HepG2 (cell line): ENCODE measurements at places on chromosomes 6 and 20.
A peak's percentile ranks its signal among the peaks of the same experiment; 100 is the strongest.

GRCh38 chr6:146246028-146246427 is 217.2 kb downstream of the GRM1 start:
- H3K4me1 ChIP-seq = no peaks in the 10 kb centered on the region
- H3K4me3 ChIP-seq = no peak overlapping the region
- H3K36me3 ChIP-seq = no peaks in the 10 kb centered on the region
- no peak overlapping the region for H3K27ac ChIP-seq
- DNase-seq = no peak

DNA sequence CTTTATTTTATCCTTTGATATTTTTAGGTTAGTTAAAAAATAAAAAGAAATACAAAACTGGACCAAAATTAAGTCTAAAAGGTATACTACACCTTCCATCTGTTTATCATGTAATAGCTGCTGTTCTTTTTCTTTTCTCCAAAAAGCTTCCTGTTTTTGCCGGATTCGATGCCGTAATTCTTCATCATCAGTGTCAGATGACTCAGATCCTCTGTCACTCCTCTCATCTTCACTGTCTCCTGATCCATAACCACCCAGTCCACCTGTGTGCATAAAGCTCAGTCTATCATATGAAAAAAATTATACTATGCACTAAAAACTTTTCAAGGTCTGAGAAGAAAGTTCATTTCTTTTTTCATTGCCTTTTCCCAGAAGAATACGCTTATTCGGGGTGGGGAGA is 8.5 kb upstream of the COQ3 start:
- H3K27me3 ChIP-seq = no peaks in the 10 kb centered on the region
- no peaks in the 10 kb centered on the region for H3K4me1 ChIP-seq
- H3K36me3 ChIP-seq = peaks cover 12% of the 10 kb centered on the region
- H3K27ac ChIP-seq = no peak overlapping the region
- no peak overlapping the region for H3K4me3 ChIP-seq
- no peak for DNase-seq

- no peaks in the 10 kb centered on the region for H3K27me3 ChIP-seq
- H3K4me1 ChIP-seq = no peaks in the 10 kb centered on the region
- H3K4me3 ChIP-seq = no peak overlapping the region
- no peak overlapping the region for H3K27ac ChIP-seq
- no peak for DNase-seq
Measured at GRCh38 chr20:56504373-56505005, 20.1 kb upstream of the FAM209A start.

GRCh38 chr6:4289770-4290320 is 154.5 kb upstream of the ECI2 start:
- no peak overlapping the region for H3K4me3 ChIP-seq
- no peaks in the 10 kb centered on the region for H3K36me3 ChIP-seq
- peaks cover 44% of the 10 kb centered on the region for H3K27me3 ChIP-seq
- no peak overlapping the region for H3K27ac ChIP-seq

GRCh38 chr6:4383910-4384638 is 248.7 kb upstream of the ECI2 start:
- peaks cover 21% of the 10 kb centered on the region; the same call in 2 of the 3 replicates for H3K27me3 ChIP-seq
- H3K36me3 ChIP-seq = no peaks in the 10 kb centered on the region
- no peak overlapping the region for H3K27ac ChIP-seq
- H3K4me3 ChIP-seq = no peak overlapping the region
- no peak for DNase-seq

DNA sequence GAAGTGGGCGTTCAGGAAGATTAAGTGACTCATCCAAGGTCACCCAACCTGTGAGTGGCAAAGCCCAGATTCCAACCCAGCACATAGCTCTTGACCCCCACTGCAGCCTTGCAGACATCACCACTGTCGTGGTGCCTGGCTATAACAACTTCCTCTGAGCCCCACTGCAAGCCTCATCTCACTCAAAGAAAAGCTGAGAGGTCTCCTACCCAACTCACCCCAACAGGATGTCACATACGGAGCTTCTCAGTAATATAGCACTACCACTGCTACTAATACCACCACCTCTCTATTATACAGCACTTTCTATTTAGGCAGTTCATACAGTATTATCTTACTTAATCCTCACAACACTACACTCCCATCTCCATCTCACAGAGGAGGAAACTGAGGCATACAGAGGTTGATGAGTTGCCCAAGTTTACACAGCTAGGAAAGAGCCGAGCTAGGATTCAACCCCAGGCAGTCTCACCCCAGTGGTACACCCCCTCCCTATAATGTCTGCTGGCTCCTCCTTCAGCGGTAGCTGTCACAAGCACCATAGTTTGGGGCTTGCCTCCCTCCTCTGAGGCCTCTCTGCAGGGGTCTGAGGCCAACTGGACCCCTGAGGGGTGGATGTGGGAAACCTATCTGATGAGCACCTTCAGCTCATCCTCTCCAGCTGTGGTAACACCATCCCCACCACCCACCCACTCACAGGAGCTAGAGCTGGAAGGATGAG is 19.5 kb downstream of the TFEB start:
- no peaks in the 10 kb centered on the region for H3K27me3 ChIP-seq
- no peak overlapping the region for H3K27ac ChIP-seq
- H3K4me1 ChIP-seq = peaks cover 19% of the 10 kb centered on the region
- no peak for DNase-seq

GRCh38 chr6:122696853-122697252 is 82.7 kb upstream of the FABP7 start:
- no peaks in the 10 kb centered on the region for H3K4me1 ChIP-seq
- H3K4me3 ChIP-seq = no peak overlapping the region
- H3K27ac ChIP-seq = no peak overlapping the region
- DNase-seq = peak; percentile 13
- no peaks in the 10 kb centered on the region for H3K27me3 ChIP-seq

- no peaks in the 10 kb centered on the region for H3K27me3 ChIP-seq
- H3K4me3 ChIP-seq = no peak overlapping the region
- H3K4me1 ChIP-seq = peaks cover 32% of the 10 kb centered on the region
- no peak overlapping the region for H3K27ac ChIP-seq
- peaks cover 7% of the 10 kb centered on the region for H3K36me3 ChIP-seq
Measured at GRCh38 chr20:35316086-35316485, 23.9 kb upstream of the FAM83C start.

- no peaks in the 10 kb centered on the region for H3K4me1 ChIP-seq
- H3K36me3 ChIP-seq = no peaks in the 10 kb centered on the region
- no peak overlapping the region for H3K27ac ChIP-seq
- DNase-seq = no peak
Measured at GRCh38 chr6:100304575-100304974, 160.1 kb downstream of the SIM1 start.

DNA sequence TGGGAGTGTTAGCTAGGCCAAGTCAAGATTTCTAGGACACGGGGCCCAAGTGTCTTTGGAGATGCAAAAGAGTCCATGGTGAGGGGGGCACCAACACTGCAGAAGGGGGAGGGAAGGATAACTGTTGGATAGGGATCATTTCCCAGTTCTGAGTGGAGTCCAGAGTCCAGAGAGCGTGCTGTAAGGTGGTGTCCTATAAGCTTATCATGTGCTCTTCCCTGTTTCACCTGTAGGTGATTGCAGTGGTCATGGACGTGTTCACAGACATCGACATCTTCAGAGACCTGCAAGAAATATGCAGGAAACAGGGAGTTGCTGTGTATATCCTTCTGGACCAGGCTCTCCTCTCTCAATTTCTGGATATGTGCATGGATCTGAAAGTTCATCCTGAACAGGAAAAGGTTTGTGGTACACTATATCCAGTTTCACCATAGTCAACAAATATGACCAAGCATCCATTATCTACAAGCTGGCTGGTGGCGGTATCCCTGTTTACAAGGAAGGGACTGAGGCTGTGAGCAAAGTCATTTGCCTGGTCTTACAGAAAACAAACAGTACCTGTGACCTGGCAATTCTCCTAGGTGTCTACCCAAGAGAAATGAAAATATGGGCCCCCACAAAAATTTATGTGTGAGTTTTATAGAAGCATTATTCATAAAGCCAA is 15.6 kb downstream of the FAM83D start:
- H3K27me3 ChIP-seq = no peaks in the 10 kb centered on the region
- H3K4me1 ChIP-seq = peaks cover 55% of the 10 kb centered on the region
- H3K27ac ChIP-seq = peak overlapping the region; percentile 39
- no peak overlapping the region for H3K4me3 ChIP-seq
- H3K36me3 ChIP-seq = peaks cover 49% of the 10 kb centered on the region

GRCh38 chr20:33009214-33010132 is 2.0 kb downstream of the BPIFB2 start:
- no peaks in the 10 kb centered on the region; the same call in 2 of the 3 replicates for H3K27me3 ChIP-seq
- peaks cover 88% of the 10 kb centered on the region for H3K4me1 ChIP-seq
- H3K36me3 ChIP-seq = peaks cover 31% of the 10 kb centered on the region

DNA sequence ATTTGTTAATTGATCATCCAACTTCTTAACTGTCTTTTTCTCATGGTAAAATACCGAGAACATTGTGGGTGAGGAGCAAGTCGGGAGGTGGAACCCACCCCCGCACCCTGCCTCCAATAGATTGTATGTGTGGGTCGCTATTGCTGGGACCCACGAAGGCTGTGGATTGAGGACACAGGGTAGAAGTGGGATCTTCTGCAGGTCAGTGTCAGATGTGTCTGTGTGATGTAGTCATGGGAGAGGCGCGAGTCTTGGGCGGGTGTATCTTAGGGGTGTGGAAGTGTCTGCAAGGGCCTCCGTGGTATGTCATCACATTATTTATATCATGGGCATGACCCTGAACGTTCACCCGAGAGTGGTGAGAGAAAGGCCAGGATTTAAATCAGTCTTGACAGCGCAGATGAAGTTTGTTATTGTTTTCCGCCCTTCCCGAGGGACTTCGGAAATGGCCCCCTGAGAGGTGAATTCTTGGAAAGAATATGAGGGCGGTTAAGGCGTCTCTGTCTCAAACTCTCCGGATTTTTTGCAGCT is 472 bp upstream of the PAQR8 start:
- no peaks in the 10 kb centered on the region for H3K27me3 ChIP-seq
- DNase-seq = no peak
- peak overlapping the region; percentile 40 for H3K27ac ChIP-seq
- peaks cover 62% of the 10 kb centered on the region for H3K4me1 ChIP-seq
- no peaks in the 10 kb centered on the region; the same call in 2 of the 3 replicates for H3K36me3 ChIP-seq
- H3K4me3 ChIP-seq = peak overlapping the region; percentile 95

GRCh38 chr6:54935739-54936138 is 89.2 kb downstream of the FAM83B start:
- H3K36me3 ChIP-seq = no peaks in the 10 kb centered on the region
- H3K27ac ChIP-seq = no peak overlapping the region
- no peaks in the 10 kb centered on the region for H3K27me3 ChIP-seq
- no peak for DNase-seq

DNA sequence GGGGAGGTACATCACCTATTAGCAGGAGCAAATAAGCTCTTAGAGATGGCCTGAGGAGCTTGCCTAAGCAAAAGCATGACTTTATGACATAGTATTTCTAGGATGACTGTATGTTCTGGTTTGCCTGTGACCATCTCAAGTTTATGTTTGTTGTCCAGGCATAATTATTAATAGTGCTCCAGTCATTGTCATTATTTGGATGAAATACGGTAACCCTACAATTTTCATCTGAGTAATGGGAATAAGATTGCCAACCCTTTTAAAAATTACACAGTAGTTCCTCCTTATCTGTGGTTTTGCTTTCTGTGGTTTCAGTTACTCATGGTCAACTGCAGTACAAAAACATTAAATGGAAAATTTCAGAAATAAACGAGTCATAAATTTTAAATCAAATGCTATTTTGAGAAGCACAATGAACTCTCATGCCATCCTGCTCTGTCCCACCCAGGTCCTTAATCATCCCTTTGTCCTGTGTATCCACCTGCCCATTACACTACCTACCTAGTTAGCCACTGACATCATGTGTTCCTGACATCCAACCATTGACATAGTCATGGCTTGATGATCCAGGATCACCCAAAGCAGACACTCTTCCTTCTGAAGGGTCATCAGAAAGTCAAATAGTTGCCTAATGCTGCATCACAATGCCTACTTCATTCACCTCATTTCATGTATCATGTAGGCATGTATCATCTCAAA is 27.0 kb upstream of the TFB1M start:
- H3K27me3 ChIP-seq = no peaks in the 10 kb centered on the region
- no peak overlapping the region for H3K4me3 ChIP-seq
- peak; percentile 49 for DNase-seq

DNA sequence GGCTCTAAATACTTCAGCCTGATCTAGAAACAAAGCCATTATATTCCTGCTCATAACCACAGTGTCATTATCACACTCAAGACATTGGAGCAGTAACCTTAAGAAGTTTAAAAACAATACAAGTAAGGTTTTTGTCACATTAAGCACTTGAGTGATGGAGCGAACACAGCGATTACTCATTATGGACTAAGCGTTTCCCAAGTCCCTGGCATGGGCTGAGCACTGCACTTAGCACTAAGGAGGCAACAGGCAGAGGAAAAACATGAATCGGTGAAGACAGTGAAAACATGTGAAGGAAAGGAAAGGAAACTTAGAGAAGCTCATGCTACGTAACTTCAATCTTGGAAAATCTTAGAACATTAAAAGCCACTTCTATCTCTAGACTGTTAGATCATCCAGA is 108.7 kb downstream of the SLC24A3 start:
- no peak overlapping the region for H3K4me3 ChIP-seq
- H3K36me3 ChIP-seq = no peaks in the 10 kb centered on the region
- no peak overlapping the region for H3K27ac ChIP-seq
- no peak for DNase-seq
- H3K4me1 ChIP-seq = no peaks in the 10 kb centered on the region

GRCh38 chr6:128882560-128882959 is 378 bp upstream of the LAMA2 start:
- no peak overlapping the region for H3K27ac ChIP-seq
- peaks cover 10% of the 10 kb centered on the region; the same call in 2 of the 3 replicates for H3K27me3 ChIP-seq
- DNase-seq = no peak
- H3K36me3 ChIP-seq = no peaks in the 10 kb centered on the region
- no peaks in the 10 kb centered on the region for H3K4me1 ChIP-seq

- no peaks in the 10 kb centered on the region for H3K36me3 ChIP-seq
- H3K27me3 ChIP-seq = no peaks in the 10 kb centered on the region
- H3K27ac ChIP-seq = no peak overlapping the region
- DNase-seq = no peak
Measured at GRCh38 chr6:29236060-29236459, 65.4 kb downstream of the OR2J2 start.

DNA sequence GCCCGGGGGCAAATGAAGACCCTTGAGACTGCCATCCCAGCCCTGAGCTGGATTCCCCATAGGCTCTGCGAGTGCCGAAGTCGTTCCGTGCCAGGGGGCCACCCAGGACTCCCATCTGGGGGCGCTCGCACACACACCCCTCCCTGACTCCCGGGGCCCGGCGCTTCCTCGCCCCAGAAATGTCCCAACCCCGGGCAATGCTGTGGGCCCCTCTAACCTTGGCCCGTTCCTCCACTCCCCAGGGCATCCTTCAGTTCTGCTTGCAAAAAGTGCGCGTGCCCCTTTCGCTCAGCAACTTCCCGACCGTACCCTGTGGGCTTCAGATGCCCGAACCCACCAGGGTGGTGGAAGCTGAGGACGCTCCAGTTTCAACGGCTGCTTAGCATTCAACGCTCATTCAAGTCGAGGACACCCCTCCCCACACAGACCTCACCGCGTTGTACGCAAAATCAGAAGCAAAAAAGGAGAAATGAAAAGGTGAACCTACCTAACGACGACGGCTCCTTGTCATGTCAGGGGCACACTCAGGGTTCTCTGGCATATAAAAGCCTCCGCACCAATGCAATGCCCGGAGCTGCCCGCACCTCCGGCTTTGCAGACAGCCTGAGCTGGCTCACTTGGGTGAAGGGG is 25.3 kb downstream of the RIPOR2 start:
- peaks cover 9% of the 10 kb centered on the region for H3K4me1 ChIP-seq
- H3K4me3 ChIP-seq = peak overlapping the region; percentile 29
- H3K27me3 ChIP-seq = peaks cover 13% of the 10 kb centered on the region
- DNase-seq = no peak
